Activated CD4-positive, alpha-beta T cell treated with anti-CD3 and anti-CD28 coated beads, Interleukin-2, amount 10 ng/mL, durations not matched to agents 24 days and 14 days (primary cell): ENCODE measurements at places on chromosomes 7 and 10. TPM values are rescaled to one million over a fixed set of nuclear protein-coding genes. Genes with fewer than 3 reads are reported as not detected.

CARD11 gene
- 93.4 and 96.2 TPM in 2 replicates for total RNA-seq

NEUROD6 gene
- total RNA-seq = not detected in 2 replicates

UCMA gene
- not detected in 2 replicates for total RNA-seq

FBXL13 gene
- total RNA-seq = 0.09 and 0.99 TPM in 2 replicates

PALD1 gene
- total RNA-seq = 1.9 and 2.1 TPM in 2 replicates

PAPSS2 gene
- total RNA-seq = 0.07 TPM in 1 of 2 replicates, not detected in the other

SPAG6 gene
- 0.07 TPM in 1 of 2 replicates, not detected in the other for total RNA-seq

ABCB4 gene
- total RNA-seq = not detected in 2 replicates

LRRC72 gene
- total RNA-seq = not detected in 2 replicates

PLCE1 gene
- total RNA-seq = not detected in 2 replicates

DNA sequence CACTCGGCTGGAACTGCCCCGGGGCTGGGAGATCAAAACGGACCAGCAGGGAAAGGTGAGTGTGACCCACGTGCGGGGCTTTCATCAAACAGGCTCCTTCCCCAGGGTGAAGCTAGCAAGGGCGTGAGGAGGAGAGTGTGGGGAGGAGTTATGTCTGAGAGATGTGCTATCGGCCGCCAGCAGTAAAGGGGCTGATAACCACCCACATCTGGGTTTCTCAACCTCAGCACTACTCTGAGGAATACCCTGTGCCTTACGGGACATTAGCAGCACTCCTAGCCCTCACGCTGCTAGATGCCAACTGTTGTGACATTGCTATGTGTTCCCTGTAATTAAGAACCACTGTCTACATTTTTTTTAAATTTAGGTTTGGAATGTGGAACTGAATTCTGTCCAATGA is 113.9 kb upstream of the STK17A start:
- no peak for DNase-seq

DNA sequence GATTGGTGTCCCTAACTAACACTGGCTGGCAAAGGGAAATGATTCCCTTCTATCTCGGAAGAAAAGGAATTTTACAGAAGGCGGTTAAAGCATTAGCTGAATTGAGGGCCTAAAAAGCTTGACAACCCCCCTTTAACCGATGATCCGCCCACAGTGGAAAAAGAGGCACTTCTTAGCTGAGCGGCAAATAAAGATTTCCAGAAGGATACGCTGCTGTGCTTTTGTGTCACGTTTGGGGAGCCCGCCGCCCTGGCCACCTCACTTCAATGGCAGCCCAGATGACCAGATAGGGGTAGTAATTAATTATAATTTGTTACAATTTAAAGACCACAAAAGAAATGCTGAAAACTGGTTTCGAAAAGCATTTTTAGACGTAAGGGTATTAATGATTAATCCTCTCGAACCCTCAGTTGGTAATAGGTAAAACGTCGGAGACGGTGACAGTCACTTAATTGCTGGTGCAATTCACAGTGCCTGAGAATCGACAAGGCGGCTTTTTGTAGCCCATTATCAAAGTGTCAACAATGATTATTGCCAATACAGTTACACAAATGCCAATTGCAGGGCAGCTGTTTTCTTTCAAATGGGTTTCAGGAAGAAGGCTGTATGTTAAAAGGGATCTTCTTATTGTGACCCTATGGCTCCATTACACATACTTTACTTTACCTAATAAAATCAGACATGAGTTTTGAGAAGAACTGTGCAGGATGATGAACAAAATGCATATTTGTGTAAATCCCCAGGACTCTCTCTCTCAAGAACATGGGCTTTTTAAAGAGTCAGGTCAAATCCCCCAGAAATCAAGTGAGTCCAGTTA is 154.1 kb downstream of the PIP4K2A start:
- no peak for DNase-seq

DNA sequence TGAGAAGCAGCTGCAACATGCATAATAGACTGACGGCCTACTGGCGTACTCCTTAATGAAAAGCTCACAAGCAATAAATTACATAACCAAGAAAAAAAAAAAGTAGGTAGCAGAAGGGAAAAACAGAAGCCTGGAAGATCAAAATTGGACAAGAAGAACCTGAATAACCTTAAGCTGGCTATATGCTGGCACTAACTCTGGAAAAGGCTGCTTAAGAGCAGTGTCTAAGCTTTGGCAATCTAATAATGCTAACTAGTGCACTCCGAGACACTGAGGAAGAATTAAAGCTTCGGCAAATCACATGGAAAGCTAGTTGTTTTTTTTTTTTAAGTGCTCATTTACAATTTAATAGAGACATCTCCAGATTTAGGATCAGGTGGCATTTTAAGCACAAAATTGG is 441.9 kb downstream of the PARD3 start:
- no peak for DNase-seq

- DNase-seq = no peak
These were observed 21.9 kb upstream of the CAV2 start for GRCh38 chr7:116477625-116478024.

GRCh38 chr7:74455291-74455804 is 1.6 kb downstream of the GTF2IRD1 start:
- no peak for DNase-seq

DNA sequence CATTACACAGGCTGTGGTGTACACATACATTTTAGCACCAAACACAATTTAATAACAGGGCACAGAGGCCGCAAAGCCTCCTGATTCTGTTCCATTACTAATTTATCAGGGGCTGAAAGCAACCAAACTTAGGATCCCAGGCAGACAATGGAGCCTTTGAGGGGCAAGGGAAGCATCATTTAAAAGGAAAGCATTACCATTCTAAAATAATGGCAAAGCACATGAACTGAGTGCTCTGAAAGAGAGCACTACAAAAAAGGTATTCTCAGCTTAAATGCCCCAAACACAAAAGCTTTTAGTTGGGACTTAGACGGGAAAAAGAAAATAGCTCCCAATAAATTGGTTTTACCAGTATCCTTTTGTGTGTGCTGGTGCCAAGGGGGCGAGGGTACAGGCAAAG is 282.0 kb upstream of the ETV1 start:
- no peak for DNase-seq

DNA sequence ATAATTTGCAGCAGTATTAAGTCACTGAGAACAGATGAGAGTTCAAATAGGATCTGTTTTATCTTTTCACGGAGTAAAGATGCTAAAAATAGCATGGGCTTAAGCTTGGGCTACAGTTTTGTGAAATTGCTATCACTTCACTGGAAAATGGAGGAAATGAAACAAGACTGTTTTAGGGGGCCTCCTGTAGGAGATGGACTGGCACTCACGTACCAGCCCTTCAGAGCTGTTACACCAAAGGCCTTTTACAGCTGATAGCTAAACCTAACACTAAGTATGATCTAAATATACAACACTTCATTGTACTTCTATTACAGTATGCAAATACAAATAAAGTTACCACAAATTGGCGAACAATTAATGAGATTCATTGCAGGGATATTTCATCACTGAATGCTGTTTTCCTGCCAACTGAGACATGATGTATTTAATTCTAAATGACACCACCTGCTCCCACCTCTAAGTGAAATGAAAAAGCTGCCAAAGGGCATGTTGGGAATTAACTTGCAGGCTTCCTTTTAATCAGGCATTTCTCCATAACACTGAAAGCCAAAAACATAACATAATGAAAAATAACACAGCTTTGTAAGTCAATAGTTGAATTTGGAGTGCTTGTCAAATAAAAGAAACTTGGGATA is 304.5 kb upstream of the LRRN3 start:
- no peak for DNase-seq

DNA sequence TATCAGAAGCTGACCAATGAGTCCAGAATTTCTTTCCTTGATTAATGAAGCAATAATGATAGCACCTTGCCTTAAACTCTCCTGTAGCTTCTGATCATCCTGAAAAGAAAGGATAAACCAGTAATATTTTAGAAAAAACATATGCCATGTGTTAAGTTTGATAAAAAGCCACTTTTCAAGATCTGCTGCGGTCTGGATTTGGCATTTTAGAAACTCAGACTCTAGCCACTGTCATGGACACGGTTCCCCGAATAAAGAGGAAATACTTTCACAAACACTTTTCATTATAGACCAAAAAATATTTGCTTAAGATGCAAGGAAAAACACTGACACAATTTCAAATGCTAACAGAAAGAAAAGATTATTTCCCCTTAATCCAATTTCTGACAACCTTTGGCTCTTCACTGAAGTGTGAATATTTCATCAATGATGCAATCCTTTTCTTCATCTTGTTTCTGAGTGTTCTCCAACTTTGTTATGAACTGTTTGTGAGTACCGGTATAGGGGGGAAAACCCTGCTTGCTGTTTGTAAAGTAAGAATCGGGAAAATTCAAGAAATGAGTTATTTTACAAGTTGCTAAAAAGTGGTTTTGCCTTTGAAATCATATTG is 329.5 kb downstream of the CRPPA start:
- no peak for DNase-seq

GRCh38 chr10:122515588-122516231 is 44.8 kb upstream of the DMBT1 start:
- DNase-seq = peak; percentile 79

DNA sequence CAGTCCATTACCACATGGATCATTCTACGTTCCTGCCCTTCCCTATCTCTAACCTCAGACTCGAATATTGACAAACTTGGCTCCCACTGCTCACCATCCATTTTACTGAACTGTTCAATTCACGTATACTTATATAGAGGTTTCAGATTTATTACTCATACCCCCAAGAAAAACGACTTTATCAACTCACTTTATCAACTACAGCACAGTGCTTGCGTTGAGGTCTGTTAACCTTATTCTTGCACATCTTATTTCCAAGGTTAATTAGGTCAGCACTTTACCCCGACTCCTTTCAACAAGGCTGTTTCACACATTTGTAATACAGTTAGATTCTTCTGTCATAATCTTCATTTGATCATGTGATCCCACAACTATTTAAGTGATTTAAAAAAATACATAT is 162.3 kb upstream of the AHR start:
- no peak for DNase-seq

DNA sequence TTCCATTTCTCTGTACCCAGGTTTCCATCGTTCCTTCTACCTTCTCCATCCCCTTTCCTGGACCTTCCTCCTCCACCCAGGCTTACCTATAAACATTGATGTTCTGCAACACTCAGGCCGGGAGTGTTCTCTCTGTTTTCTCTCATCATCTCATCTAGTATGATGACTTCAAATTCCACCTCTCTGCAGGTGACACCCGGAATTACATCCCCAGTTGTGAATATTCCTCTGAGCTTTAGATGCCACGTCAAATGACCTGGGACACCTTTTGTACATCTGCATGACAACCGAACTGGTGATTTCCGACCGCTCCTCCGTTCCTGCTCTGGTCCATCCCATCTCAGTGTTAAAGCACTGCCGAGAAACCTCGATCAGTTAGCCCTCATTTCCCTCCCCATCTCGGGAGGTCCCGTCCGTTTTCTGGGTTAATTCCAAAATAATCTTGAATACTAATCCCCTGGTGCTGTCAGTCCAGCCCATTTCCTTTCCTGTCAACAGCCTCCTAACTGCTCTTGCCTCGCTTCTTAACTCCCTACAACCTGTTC is 76.7 kb upstream of the SAMD8 start:
- no peak for DNase-seq

- peak; percentile 88 for DNase-seq
These were observed 57.6 kb upstream of the EZH2 start for GRCh38 chr7:148941598-148942275.

- DNase-seq = peak; percentile 58
These were observed 2.9 kb downstream of the UNCX start for GRCh38 chr7:1235501-1236131.

DNA sequence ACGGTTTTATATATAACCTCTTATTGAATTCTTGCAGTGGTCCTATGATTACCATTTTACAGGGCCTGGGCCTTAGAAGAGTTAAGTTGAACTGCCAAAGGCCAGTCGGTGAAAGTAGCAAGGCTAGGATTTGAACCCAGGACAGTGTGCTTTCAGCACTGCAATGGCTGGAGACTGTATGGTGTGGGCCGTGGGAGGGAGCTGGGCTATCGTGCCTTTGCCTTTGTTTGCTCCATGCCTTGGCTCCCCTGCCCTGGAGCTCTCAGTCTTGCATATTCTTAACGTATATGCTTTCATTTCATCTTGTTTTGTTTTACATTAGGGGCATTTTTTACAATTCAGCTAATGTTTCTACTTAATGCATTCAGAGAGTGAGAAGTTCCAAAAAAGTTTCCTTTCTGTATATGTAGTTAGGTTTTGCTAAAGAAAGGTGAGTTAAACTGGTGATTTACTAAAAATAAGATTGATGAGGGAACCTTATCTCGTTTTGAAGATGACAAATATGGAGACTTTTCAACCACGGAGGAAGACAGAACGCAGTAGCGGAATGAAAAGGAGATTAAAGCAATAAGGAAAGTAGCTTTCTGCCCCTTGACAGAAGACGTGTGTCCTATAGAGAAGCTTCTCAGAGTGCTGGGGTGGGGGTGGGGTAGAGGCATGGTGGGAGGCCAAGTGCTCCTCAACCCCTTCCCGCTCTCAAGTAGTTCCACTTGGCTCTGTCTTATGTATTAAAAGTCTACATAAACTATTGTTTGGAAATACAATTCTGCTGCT is 82.5 kb downstream of the RTKN2 start:
- peak; percentile 73 for DNase-seq

- no peak for DNase-seq
These were observed 21.8 kb downstream of the PWWP2B start for GRCh38 chr10:132418527-132419416.

GRCh38 chr7:23531050-23531793 is 559 bp downstream of the TRA2A start:
- DNase-seq = peak; percentile 86

GRCh38 chr7:130381468-130382312 is 1.4 kb downstream of the CPA1 start:
- no peak for DNase-seq

GRCh38 chr10:74081941-74082718 is 68.5 kb downstream of the AP3M1 start:
- peak; percentile 43 for DNase-seq

GRCh38 chr10:70925377-70926225 is 37.2 kb upstream of the PCBD1 start:
- DNase-seq = peak; percentile 87

- no peak for DNase-seq
These were observed 71.8 kb downstream of the ARHGAP21 start for GRCh38 chr10:24651923-24652322.

- DNase-seq = no peak
These were observed 17.5 kb upstream of the CDK1 start for GRCh38 chr10:60760711-60761210.

DNA sequence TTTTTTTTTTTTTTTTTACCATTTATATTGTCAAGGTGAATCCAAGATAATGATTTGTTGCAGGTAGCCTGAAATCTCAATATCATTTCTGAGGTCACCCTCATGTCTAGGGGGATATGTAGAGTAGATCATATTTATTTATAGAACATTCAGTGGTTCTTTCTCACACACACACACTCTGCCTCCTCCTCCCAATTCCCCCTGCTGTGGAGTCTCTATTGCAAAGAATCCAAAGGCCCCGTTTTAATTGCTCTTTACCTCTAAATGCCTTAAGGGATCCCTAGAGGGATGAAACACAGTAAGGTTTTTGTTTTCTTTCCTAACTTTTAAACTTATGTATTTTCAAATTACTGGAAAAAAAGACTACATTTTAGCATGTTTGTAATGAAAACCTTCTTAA is 170.0 kb downstream of the PRKG1 start:
- no peak for DNase-seq
